ENCODE measurements at places on chromosomes 12 and 14.
A peak's percentile ranks its signal among the peaks of the same experiment; 100 is the strongest.

GRCh38 chr12:102195826-102196225 is 1.8 kb downstream of the PMCH start:
- DNase-seq = no peak

DNA sequence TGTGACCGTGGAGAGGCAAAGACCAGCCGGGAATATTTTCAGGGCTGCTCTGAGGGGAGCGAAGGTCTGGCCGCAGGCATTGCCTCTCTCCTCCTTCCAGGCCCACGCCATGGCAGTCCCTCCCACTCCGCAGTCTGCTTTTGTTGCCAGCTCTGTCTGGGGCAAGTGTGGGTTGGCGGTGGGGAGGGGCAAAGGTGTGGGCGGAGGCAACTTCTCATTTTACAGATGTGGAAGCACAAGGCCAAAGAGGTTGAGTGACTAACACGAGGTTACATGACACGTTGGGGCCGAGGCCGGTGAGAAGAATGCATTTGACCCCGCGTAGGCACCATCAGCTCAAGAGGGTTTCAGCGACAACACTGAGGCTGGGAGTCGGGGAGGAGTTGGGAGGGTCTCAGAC is 6.1 kb upstream of the FAIM2 start:
- no peak for DNase-seq

DNA sequence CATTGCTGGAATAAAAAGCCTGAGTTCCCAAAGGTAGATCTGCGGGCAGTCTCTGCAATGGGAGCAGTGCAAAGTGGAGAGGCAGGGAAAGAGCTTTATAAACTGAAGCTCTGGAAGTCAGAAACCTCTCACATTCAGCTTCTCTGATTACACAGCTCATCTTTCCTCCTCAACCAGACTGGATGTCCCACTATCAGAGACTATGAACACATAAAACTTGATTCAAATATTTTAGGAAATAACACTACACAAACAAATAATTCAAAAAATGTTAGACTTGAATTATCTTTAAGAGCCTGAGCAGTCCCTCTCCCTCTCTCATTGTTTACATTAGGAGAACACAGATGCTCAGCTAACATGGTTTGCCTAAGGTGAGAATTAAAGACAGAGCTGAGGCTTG is 72.9 kb downstream of the DENND5B start:
- DNase-seq = no peak

DNA sequence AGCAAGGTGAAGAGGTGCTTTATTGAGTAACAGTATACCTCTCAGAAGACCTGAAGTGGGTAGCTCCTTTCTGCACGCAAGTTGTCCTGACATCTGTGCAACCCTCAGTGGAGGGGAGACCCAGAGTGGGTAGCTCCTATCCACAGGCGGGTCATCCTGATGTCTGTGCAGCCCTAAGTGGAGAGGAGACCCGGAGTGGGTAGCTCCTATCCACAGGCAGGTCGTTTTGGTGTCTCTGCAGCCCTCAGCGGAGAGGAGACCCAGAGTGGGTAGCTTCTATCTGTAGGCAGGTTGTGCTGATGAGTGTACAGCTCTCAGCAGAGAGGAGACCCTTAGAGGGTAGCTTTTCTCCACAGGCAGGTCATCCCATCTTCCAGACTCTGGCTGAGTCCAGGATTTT is 45.1 kb upstream of the PRPF39 start:
- no peak for DNase-seq

DNA sequence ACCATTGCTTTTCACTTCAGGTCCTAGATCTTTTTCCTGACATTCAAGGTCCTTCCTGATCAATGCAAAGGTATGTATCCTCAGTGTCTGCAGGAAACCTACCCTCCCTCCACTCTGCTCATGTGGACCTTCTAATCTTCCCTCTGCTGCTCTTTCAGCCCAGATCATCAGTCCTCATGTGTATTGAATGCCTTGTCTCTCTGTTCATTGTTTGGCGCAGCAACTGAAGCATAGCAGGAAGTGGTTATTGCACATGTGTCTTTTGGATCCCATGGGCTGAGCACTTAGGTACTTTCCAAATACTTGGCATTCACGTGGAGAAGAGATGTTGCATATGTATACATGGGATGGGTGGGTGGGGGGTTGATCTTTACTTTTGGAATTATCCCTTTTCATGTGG is 4.3 kb upstream of the NIN start:
- DNase-seq = peak; percentile 65

- no peak for DNase-seq
Observed at GRCh38 chr12:62135553-62136200, 124.5 kb upstream of the USP15 start.

DNA sequence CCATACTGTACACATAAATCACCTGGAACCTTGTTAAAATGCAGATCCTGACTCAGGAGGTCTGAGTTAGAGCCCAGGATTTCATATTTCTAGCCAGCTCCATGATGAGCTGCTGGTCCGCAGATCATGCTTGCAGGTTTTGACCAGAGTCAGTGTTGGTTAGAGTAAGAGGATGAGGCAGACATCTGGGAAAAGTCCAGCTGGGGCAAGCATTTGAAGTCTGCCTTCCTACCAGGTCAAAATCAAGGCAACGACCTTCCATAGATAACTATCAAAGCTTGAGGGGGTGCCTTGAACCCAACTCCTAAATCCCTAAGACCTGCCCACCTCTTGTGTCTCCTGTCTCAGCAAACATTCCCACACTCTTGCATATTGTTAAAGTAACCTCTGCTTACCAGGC is 9.2 kb downstream of the OAS2 start:
- DNase-seq = no peak

- no peak for DNase-seq
Observed at GRCh38 chr14:92924247-92924646, 1.3 kb downstream of the CHGA start.

DNA sequence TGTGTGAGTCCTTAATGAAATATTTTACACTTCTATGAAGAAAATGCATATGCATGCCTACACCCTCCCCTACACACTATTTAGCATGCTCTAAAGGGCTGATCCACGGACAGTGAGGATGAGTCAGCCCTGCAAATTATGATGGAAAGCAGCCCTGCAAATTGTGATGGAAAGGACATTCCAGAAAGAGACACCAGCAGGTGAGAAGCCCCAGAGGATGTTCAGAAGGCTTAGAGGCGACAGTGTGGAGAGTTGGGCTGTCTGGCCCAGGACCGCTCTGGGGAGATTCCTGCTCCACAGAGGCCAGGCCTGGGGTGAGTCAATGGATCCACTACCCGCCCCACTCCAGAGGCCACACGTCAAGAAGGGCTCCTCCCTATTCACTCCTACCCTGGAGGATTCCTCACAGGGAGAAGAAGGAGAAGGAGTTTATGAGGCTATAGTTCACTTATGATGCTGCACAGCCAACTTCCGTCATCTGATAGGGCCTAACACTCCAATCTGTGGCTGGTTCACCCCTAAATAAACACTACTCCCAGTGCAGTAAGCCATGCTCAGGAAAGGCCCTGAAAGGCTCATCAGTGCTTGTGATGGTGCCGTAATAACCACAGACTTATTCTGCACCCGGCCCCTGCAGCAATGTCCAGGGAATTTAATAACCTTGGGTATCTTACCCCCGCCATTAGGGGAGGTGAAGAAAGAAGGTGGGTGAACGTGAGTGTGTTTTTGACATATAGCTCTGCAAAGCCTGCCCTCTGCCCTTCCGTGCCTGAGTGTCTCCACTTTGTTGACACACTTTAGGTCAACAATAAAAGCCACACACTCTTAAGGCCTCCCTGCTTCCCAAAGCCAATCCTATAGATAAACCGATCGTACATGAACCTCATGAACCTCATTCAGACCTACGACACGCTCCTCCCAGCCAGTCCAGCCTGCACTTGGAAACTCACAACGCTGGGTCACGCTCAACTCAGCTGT is 46.4 kb downstream of the CLMN start:
- no peak for DNase-seq

DNA sequence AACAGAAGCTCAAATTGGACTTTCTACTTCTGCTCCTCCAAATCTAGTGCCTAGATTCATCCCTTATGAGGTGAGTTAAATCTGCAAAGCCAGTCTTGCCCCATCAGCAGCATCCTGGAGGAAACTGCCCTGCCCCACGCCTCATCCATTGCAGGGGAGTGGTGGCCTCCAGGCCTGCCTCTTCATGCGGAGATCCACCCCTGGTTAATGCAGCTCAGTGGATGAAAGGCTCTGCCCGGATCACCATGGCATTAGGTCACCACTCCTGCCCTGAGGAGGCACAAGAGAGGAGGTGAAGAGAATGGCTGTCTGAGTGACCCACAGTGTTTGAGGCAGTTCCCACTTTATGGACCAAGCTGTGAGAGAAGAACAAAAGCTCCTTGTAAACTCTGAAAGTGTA is 218.1 kb downstream of the C12orf75 start:
- DNase-seq = no peak

GRCh38 chr12:80353254-80353653 is 90.8 kb upstream of the PTPRQ start:
- DNase-seq = no peak

DNA sequence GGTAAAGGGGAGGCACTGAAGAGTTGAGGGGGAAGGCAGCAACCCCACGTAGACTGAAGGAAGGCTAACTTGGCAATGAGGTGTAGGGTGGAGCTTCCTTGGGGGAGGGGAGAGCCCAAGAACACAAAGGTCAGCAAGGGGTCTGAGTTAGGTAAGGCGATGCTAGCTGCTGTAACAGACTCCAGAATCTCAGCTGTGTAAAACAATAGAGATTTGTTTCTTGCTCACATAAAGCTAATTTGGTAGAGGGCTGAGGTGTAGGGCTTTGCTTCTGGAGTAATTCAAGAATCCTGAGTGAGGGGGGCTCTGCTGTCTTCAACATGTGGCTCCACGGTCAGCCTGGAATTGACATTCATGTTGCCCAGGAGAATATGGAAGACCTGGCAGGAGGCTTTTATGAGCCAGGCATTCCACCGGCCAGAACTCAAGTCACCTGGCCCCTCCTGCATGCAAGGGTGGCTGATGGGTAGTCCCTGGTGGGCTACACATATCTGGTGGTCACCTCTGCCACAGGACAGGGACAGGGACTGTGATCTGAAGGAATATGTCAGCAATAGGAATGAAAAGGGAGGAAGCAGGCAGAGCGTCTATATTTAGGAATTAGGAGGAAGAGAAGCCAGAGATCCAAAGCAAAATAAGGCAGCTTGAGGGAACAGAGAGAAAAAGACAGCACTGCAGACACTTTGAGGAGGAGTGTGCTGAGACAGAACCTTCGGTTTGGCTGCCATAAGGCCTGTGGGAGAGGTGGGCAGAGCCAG is 153.7 kb downstream of the ZFP36L1 start:
- no peak for DNase-seq

- no peak for DNase-seq
Observed at GRCh38 chr12:110270125-110270962, 10.7 kb upstream of the ATP2A2 start.

- no peak for DNase-seq
Observed at GRCh38 chr14:102537981-102538601, 28.5 kb upstream of the ANKRD9 start.

DNA sequence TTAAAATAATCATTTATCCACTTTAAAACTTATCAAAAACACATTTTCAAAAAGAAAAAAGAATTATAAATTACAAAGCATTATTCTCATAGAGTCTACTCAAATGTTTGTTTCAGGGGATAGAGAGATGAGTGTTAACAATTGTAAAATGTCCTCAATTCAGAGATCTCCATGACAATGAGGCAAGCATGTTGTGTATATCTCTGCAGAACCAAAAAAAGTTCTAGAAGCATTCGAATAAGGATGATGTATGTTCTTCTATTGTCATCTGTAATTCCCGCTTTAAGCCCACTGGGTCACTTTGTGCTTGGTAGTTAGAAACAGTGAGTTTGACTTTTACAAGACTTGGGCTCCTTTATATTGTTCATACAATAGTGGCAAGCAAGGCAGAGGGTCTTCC is 73.6 kb upstream of the CCDC198 start:
- no peak for DNase-seq

GRCh38 chr12:53292426-53292825 is 2.9 kb upstream of the PFDN5 start:
- DNase-seq = no peak

GRCh38 chr14:102394717-102395375 is 32.1 kb downstream of the TECPR2 start:
- DNase-seq = peak; percentile 49

DNA sequence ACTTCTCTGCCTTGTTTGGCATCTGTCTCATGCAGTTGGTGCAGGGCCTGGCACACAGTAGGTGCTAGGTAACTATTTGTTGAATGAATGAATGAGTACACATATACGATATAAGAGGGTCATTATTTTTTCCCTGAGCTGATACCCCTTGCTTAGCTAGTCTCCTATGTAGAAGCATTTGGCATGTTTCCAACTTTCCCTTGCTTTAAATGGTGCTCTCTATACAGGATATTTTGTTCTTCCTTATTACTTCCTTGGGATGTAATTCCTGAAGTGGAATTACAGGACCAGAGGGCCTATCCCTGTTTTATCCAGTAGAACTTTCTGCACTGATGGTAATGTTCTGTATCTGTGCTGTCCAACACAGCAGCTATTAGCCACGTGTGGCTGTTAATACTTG is 250.1 kb upstream of the PWP1 start:
- no peak for DNase-seq

DNA sequence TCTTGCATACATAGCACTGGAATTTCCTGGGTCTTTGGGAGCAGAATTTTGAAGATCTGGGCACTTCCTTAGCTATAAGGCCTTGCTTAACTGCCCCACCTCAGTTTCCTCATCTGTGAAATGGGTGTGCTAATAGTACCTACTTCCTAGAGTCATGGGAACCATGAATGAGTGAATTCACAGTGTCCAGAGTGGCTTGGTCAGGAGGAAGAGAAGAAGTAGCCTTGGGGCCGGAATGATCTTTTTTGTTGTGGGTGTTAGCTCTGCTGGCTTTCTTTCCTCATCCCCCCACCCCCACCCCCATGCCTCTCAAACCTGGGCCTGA is 2.4 kb downstream of the SH2B3 start:
- no peak for DNase-seq

- no peak for DNase-seq
Observed at GRCh38 chr12:113757221-113758002, 208.7 kb downstream of the RBM19 start.

- DNase-seq = no peak
Observed at GRCh38 chr12:74365178-74365964, 172.3 kb upstream of the ATXN7L3B start.

- DNase-seq = no peak
Observed at GRCh38 chr12:70691018-70691672, 53.9 kb upstream of the PTPRB start.

GRCh38 chr12:71955970-71956369 is 17.3 kb downstream of the TPH2 start:
- DNase-seq = no peak

GRCh38 chr14:57610631-57611030 is 117.0 kb upstream of the CCDC198 start:
- DNase-seq = no peak

DNA sequence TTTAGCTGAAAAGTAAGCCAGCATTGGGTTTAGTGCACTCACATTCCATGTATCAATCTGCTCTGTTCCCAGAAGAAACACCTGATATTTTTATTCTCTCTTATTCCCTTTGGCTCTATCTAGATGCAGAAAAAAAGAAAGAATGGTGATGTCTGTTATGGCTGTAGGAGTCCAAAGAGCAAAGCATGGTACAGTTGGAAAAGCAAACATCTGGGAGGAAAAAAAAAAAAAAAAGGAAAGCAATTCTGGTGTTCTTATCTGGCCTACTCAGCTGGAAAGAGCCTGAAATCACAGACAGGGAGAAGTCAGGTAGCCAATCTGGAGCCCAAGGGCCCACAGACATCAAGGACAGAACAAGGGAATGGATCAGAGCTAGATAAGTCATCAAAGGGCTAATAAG is 293.9 kb downstream of the DUSP6 start:
- no peak for DNase-seq
